ENCODE measurements at places on chromosomes 16 and 17. TPM values are rescaled to one million over a fixed set of nuclear protein-coding genes. Genes with fewer than 3 reads are reported as not detected.

Gene RNF227
- total RNA-seq, result 2.8 TPM

Gene CISD3
- total RNA-seq, result 3.8 TPM

Gene MYH1
- total RNA-seq, result not detected

Gene TMC8
- total RNA-seq, result not detected

Gene SLC13A2
- total RNA-seq, result not detected

Gene PRR35
- not detected for total RNA-seq

Gene CHST5
- 0.15 TPM for total RNA-seq

Gene UTP4
- total RNA-seq, result 17.6 TPM

Gene METTL2A
- total RNA-seq, result 16.7 TPM

Gene MILR1
- total RNA-seq, result 6.5 TPM

Gene CMTM2
- total RNA-seq, result not detected

Gene HP
- not detected for total RNA-seq

Gene ZMYND15
- 0.33 TPM for total RNA-seq

Gene ERBB2
- 50.3 TPM for total RNA-seq

Gene CCDC200
- total RNA-seq, result not detected

Gene RAC3
- total RNA-seq, result 7.6 TPM

Gene HSF5
- under 0.01 TPM for total RNA-seq

Gene GAS7
- total RNA-seq, result 8.4 TPM

Gene RCVRN
- under 0.01 TPM for total RNA-seq

Gene GDPD1
- 0.73 TPM for total RNA-seq

Gene RNF112
- 1.7 TPM for total RNA-seq

Gene PRSS8
- total RNA-seq, result not detected

Gene TBC1D3I
- total RNA-seq, result not detected

Gene CSH2
- not detected for total RNA-seq

Gene KRTAP9-8
- total RNA-seq, result not detected

Gene CYBA
- 327 TPM for total RNA-seq

Gene RRN3
- 37.1 TPM for total RNA-seq

Gene CACNG4
- not detected for total RNA-seq

Gene SALL1
- total RNA-seq, result under 0.01 TPM

All from smooth muscle cell of trachea (primary cell).